ENCODE measurements at places on chromosomes 1 and 21. TPM values are rescaled to one million over a fixed set of nuclear protein-coding genes. Genes with fewer than 3 reads are reported as not detected.
A peak's percentile ranks its signal among the peaks of the same experiment; 100 is the strongest.

- peak; percentile 63 for DNase-seq
Measured at GRCh38 chr1:210407207-210407886, 78.6 kb downstream of the HHAT start.

- DNase-seq = no peak
Measured at GRCh38 chr1:77511440-77511840, 171.0 kb downstream of the ZZZ3 start.

- DNase-seq = no peak
Measured at GRCh38 chr1:235865565-235866204, 1.0 kb downstream of the LYST start.

- no peak for DNase-seq
Measured at GRCh38 chr1:116712510-116712909, 41.7 kb upstream of the CD2 start.

DNA sequence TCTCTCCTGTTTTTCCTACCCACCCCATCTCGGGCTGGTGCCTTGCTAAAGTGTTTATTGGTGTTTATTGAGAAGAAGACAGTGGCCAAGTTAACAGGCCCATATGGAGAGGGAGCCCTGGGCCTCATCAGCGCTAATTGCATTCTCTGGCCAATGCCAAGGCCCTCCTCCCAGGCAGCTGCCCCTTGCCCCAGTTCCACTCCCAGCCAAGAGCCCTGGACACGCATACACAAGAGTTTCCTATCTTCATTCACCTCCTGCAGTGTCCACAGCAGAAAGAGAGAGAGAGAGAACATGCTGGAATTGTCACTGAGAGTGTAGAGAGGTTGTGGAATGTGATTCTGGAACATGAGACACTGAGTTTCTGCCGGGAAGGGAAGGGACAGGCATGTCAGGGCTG is 25.4 kb upstream of the VWA5B1 start:
- DNase-seq = no peak

GRCh38 chr1:40394491-40395172 is 21.1 kb downstream of the SMAP2 start:
- no peak for DNase-seq

Gene CFAP298
- 64.2 TPM for total RNA-seq

GRCh38 chr1:212699625-212700222 is at the start of gene BATF3:
BATF3 (minus strand) TSS chr1:212699840; CDS start chr1:212699762, 78 bp downstream.
- DNase-seq = peak; percentile 27

GRCh38 chr1:25066256-25066655 is 136.2 kb upstream of the RUNX3 start:
- no peak for DNase-seq

Gene TNFRSF25
- total RNA-seq = 1.7 TPM

- DNase-seq = no peak
Measured at GRCh38 chr1:166145499-166145898, 21.3 kb downstream of the FAM78B start.

- no peak for DNase-seq
Measured at GRCh38 chr1:113219377-113219776, 146.4 kb downstream of the LRIG2 start.

GRCh38 chr1:101295209-101295608 is 58.4 kb downstream of the S1PR1 start:
- no peak for DNase-seq

Gene DDR2
- 0.41 TPM for total RNA-seq

DNA sequence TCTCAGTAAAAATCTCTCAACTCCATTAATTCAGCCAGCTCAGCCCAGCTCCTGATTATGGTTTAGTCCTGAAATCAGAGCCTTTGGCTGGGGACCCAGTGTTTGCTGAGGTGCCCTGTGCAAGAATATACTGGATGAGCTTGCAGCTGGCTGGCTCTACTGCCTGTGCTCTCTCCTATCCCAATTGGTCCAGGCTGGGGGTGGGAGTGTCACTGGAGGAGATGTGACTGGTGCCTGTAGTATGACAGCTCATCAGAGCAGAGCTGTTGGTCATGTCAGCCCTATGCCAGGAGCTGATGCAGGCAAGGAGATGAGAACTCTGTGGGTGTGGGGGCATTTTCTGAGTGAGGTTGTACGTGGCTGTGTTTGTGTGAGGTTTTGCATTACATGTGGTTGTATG is 87.0 kb downstream of the TNR start:
- DNase-seq = no peak

DNA sequence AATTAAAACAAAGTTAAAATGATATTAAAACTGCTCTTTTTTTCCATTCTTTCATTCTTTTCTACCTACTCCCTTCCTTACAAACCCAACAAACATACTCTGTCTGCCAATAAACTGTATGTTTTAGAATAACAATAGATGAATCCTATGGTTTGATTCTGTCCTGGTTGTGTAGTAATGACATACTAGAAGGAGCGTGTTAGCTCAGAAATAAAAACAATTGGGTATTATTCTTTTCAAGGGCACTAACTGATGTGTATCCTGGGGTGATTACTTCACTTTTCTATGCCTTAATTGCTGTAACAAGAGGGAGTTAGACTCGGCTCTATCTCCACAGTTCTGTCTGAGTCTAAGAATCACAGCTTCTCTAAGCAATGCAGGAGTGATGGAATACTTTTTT is 194.4 kb downstream of the GIPC2 start:
- no peak for DNase-seq

DNA sequence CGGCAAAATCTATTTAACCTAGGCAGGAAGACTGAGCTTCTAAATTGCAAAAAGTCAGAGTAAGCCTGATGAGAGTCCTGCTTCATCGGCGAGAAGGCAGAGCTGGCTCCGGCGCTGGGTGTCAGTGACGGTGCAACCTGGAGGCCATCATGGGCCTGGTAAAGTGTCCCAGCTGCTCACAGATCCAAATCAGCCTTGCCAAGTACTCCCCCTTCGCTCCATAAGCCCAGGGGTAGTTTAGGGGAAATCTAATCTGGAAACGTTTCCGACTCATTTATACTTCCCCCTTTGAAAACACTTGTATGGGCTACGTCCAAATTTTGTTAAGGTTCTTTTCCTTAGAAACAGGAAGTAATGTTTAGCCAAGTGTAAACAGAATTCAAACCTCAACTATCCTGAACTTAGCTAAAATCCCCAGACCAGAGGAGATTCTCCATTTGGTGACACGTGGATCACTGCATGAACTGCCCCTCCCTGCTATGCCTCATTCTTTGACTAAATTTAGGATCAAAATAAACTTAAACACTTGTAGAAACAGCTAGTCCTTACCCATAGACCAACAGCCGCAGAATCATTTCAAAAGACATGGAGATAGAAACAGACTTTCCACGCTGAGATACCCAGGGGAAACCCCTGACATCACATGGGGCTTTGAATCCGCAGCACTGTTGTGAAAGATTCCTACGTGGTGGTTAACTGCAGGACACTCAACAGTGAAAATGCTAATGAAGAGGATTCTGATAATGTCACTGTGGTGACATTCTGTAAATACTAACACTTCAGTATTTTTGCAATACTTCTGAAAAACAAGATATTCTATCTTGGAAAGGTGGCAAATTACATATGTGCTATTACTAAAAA is 172.7 kb downstream of the TGFBR3 start:
- no peak for DNase-seq

DNA sequence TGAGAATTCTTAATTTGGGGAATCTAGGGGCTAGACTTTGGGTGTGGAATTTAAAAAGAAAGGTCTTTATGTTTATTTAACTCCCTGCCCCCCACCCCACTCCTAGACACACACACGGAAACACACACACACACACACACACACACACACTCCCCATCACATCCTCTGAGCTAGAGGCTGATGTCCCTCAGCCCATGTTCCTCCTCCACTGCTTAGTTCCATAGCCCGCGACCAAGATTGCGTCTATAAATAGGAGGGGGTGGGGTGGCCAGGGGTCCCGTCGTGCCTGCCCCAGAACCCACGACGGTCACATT is 655 bp upstream of the KIRREL1 start:
- no peak for DNase-seq

- DNase-seq = no peak
Measured at GRCh38 chr1:245710961-245711903, 556.4 kb downstream of the KIF26B start.

DNA sequence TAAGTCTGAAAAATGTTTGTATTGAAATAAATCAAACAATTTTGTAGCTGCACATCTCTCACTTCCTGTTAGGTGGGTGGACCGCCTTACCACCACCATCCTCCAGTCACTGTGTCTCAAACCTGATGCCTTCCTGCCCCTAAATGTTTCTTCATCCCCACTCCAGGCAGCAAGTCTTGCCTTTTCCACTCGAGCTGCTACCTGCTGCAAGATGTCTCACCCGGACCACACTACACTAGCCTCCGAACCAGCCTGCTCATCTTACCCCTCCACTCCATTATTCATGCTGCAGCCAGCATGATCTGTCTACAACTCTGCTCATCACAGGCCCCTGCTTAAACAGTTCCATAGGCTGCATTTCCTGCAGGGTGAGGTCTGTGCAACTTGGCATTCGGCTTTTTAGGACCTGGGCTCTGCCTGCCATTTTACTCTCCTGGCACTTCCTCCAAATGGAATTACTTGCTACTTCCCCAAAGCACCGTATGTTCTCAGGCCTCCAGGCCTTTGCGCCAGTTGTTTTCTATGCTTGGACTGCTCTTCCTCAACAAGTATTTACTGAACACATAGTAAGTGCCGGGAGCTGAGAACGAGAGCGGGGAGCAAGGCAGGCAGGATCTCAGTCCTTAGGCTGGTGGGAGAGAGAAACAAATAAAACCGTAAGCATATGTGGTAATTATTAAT is 5.2 kb upstream of the SF3A3 start:
- DNase-seq = no peak

GRCh38 chr1:180926164-180926981 is 13.7 kb downstream of the KIAA1614 start:
- DNase-seq = peak; percentile 44

DNA sequence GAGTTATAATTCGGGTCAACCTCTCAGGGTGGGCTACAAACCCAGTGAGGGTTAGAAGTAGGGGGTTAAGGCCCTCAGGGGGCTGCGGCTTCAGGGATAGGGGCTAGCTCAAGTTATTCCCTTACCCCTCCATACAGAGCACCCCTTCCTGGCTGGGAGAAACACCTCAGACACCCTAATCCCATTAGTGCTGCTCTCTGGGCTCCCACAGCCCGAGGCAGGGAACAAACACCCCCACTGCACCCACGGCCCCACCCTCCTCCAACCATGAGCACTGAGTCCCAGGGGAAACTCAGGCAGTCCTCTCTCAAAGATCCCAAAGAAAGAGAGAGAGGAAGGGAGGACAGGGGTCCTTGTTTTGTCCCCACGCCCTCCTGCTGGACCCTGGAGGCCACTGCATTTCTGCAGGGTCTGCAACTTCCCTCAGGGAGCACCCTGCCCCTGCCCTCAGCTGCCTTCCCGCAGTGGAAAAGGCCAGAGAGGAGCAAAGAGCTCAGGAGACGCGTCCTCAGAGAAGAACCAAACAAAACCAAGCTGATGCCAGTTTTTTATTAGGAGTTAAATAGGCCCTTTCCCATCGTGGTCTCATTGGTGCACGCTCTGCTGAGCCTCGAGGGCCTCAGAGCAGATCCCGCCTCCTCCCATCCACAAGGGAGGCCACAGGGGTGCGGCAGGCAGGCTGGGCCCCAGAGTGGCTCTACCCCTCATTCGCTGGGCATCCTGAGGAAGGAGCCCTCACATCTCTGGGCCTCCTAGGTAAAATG is 1.4 kb upstream of the S100A4 start:
- no peak for DNase-seq

- peak; percentile 14 for DNase-seq
Measured at GRCh38 chr21:31103163-31103562, 64.9 kb upstream of the KRTAP19-8 start.

- DNase-seq = no peak
Measured at GRCh38 chr1:247390996-247391395, 25.0 kb upstream of the NLRP3 start.

DNA sequence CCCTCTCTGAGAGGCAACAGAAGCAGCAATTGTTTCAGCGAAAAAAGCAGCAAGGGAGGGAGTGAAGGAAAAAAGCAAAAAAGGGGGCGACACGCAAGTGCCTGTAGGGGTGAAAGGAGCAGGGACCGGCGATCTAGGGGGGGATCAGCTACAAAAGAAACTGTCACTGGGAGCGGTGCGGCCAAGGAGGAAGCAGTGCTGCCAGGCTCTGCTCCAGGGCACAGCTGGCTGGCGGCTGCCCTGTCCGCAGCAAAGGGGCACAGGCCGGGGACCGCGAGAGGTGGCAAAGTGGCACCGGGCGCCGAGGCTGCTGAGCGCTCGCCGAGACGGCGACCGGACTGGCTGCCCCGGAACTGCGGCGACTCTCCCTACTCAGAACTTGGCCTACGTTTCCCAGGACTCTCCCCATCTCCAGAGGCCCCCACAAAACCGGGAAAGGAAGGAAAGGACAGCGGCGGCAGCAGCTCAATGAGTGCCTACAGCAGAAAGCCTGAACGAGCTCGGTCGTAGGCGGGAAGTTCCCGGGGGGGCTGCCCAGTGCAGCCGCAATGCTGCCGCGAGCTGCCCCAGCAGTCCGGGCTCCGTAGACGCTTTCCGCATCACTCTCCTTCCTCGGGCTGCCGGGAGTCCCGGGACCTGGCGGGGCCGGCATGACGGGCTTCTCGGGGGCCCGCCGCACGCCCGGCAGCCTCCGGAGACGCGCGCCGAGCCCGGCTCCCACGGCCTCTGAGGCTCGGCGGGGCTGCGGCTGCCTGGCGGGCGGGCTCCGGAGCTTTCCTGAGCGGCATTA is 1.0 kb upstream of the CDKN2C start:
- peak; percentile 69 for DNase-seq

- DNase-seq = no peak
Measured at GRCh38 chr1:197808880-197809279, 33.6 kb upstream of the DENND1B start.

DNA sequence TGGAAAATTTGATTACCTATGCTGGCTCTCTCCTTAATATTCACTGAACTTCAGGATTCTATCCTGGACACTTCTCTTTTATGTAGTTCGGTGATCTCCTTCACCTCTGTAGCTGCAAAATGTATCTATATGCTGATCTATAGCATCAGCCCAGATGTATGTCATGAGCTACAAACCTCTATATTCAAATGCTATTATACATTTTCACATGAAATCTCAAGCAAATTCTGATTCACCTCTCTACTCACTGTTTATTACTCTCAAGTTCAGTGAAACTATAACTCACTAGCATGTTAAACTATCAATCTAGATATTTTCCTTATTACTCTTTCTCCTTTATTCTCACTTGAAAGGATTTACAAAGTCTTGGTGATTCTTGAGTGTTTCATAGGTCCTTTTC is 52.2 kb downstream of the PTPRC start:
- no peak for DNase-seq

GRCh38 chr1:244066954-244067716 is 16.1 kb downstream of the ZBTB18 start:
- no peak for DNase-seq

DNA sequence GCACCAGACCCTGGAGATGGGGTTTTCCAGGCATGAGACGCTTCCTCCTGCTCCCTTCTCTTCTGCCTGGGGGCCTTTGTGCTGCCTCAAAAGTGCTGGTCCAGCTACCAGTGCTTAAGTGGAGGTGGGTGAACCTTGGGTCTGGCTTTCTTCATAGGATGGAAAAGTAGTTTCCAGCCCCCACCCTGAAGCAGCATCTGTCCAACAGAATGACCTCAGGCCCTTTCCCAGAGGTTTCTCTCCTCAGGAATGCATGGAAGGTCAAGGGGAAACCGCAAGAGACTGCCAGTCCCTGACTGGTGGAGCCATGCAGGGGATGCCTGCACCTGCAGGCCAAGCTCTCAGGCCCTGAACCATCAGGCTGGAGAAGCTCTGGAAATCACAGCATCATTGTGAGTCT is 63.8 kb downstream of the HMGB4 start:
- no peak for DNase-seq

Data from OCI-LY7 (cell line).